ENCODE measurements at places on chromosomes 3 and 15.

- DNase-seq, result peak; percentile 88
Observed at GRCh38 chr15:56821721-56822425, 88.6 kb upstream of the ZNF280D start.

DNA sequence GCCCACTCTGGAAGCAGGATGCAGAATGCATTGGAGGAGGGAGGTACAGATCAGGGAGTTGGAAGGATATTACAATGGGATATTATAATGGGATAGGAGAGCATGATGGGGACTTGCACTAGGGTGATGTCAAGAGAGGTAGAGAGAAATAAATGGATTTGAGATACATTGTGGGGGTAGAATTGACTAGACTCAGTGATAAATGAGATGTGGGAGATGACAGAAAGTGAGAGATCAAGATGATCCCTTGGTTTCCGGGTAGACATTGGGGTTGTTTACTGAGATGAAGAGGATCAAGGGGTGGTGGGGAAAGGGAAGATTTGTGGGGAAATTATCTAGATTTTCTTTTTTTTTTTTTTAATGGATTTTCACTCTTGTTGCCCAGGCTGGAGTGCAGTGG, 42.7 kb downstream of the BFSP2 start:
- no peak for DNase-seq

DNA sequence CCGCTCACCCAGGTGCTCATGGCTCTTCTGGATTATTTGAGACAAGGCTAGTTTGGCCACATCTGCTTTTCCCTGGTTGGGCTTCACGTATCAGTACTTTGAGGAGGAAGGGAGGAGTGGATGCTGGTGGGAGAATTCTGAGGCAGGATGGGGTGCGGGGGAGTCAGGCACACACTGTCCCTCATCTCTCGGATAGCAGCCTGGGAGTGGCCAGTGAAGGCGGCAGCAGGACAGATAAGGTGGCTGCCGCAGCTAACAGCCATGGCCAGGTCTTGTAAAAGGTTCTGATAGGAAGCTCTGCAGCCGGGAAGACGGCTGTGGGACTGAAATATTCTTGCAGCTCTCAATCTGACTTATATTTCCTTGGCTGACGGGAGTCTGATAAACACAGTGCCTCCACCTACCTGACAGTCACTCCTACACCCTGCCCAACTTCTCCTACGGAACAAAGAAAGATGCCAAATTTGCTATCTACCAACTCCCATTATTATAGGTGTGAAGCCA, 87.3 kb downstream of the MESD start:
- DNase-seq, result no peak

- DNase-seq, result no peak
Observed at GRCh38 chr3:129567176-129567705, 24.3 kb downstream of the H1-8 start.

- peak; percentile 38 for DNase-seq
Observed at GRCh38 chr15:101266034-101266433, 11.3 kb downstream of the SELENOS start.

DNA sequence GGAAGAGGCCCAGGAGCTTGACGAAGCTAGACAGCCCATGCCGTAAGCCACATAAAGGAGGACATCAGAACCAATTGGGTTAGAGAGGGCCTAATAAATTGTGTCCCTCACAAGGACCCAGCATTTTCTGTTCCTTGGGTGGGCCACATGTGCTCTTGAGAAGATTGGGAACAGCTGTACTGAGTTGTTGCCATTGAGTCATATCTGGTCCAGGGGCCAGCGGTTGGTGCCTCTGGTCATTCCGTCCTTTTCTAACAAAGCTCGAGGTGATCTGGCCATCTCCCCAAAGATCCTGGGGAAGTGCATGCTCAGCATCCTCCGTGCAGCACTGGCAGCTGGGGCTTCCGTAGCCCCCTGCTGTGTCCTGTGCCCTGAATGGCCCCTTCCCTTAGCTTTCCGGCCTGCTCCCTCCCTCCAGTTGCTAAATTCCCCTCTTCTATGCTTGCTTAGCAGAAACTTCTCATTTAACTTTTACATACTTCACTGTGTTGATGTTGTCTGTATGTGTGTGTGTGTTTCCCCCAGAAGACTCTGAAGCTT, 73.0 kb downstream of the EEFSEC start:
- no peak for DNase-seq

GRCh38 chr3:122991236-122991985, 36.2 kb downstream of the SEMA5B start:
- DNase-seq, result no peak

- no peak for DNase-seq
Observed at GRCh38 chr3:43032646-43033628, 53.8 kb downstream of the GASK1A start.

- DNase-seq, result no peak
Observed at GRCh38 chr3:82194870-82195269, 433.4 kb upstream of the GBE1 start.

GRCh38 chr3:62159709-62160092, 213.6 kb downstream of the FEZF2 start:
- peak; percentile 73 for DNase-seq

DNA sequence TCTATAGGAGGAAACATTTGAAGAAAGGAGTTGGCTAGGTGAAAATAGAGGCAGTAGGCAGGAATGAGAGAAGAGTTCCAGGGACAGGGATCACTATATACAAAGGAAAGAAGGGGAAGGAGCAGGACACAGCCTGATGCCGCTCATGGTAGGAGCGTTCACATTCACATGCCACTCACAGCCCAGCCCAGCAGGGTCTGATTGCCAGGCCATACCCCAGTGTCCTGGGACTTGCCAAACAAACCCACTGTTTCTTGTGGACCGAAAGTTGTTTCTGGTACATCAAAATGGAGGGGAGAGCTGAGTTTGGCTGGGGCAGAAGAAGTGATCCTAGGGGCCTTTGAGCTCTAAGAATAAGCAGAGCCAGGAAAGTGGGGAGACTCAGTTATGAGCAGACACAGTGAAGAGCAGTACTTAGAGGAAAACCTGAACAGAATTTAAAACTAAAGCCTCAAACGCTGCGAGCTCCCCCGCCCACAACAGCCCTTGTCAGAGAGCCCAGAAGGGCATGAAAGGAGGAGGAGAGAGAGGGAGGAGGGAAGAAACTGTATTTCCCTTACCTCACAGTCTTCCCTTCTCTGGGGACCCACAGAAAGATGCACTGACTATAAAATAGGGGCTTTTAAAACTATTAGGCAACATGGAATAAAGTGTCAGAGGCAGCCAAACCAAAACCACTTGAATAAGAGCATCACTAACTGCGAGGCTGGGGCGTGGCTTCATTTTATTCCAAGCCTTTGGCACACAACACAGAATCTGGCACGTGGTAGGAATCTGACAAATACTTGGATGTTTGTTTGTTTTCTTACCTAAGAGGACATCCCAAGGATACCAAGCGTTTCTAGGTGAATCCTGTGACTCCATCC, 129.0 kb downstream of the RPL22L1 start:
- DNase-seq, result peak; percentile 83

- DNase-seq, result no peak
Observed at GRCh38 chr3:85570819-85571218, 612.0 kb downstream of the CADM2 start.

DNA sequence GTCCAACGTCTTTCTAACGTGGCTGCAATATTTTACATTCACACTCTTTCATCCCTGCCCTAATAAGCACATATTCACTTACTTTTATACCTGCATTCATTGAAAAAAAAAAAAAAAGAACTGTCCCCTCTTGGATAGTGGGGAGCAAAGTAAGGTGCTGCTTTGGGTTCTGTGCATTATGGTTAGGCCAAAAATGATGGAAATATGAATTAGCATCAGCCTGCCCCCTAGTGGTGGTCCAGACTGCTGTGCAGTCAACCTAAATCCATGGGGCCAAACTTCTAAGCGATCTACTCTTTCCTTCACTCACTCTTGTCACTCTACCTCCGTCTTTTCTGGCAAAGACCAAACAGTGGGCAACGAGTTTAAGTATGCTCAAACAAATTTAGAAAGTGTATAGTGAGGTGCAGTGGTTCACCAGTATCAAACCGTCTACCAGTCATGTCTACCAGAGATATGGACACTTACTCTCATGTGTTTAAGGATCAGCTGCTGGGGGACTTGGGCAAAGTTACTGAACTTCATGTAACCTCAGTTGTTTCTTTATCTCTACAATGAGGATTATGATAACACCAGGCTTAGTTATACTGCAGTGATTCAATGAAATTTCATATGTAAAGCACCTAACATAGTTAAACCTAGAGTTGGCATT, 61.5 kb upstream of the GRM7 start:
- peak; percentile 9 for DNase-seq

GRCh38 chr3:138331143-138331894, 1.7 kb upstream of the NME9 start:
- peak; percentile 67 for DNase-seq

DNA sequence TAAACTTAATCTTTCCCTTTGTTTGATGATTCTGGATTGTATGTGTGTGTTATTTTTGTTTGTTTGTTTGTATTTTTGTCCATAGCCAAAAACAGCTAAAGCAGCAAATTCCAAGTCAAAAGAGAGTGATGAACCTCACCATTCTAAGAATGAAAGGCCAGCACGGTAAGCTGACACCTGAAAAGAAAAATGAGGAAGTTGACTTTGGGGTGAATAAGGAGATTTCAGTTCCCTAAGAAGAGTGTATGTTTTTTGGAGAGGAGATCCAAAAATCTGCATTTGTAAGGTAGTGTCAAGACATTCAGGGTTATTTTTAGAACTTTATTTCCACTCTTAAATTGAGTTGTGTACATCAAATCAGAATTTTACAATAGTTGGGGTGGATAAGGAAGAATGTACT, 52.3 kb upstream of the UTS2B start:
- DNase-seq, result no peak

DNA sequence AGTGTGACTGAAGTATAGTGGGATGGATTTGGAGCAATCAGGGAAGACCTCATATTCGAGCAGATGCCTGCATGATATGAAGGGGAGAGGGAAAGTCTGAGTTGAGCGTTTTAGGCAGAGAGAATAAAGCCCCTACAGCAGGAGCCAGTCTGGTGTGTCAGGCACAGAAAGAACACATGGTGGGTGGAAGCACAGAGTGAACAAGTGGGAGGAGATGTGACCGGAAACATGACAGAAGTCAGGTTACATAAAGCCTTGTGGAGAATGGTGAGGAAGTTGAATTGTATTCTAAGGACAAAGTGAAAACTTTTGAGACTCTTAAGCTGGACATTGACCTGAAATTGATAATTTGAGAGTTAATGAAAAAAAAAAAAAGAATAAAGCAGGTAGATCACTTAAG, 541.0 kb downstream of the PLOD2 start:
- no peak for DNase-seq

GRCh38 chr15:47736143-47736786, 19.0 kb downstream of the SEMA6D start:
- no peak for DNase-seq

- DNase-seq, result peak; percentile 93
Observed at GRCh38 chr3:49120438-49121131, at the start of gene USP19. Gene USP19 (minus strand): TSS chr3:49120823. CDS start chr3:49119145, 1,678 bp downstream.

- DNase-seq, result no peak
Observed at GRCh38 chr3:67884345-67884744, 229.9 kb upstream of the SUCLG2 start.

- peak; percentile 99 for DNase-seq
Observed at GRCh38 chr15:38130740-38131498, 121.7 kb upstream of the SPRED1 start.

DNA sequence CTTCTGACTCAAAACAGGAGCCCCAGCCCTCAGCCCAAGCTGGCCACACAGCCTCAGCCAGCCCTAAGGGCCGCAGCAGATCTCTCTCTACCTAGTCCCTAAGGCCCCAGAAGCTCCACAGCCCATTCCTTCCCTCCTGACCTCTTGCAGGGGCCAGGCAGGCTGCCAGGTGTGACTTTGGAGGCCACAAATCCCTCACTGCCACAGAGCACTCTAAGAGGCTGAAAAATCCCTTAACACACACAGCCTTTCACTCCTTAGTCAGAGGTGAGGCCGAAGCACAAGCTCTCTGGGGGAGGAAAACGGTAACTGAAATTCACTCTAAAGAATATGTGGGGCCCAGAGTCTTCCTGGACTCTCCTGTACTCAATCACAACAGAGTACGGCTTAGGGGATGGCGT, 23.3 kb downstream of the LRRC2 start:
- DNase-seq, result no peak

GRCh38 chr3:188272481-188273372, 118.8 kb downstream of the LPP start:
- DNase-seq, result peak; percentile 90

GRCh38 chr15:75731248-75732151, 18.9 kb upstream of the CSPG4 start:
- peak; percentile 63 for DNase-seq

DNA sequence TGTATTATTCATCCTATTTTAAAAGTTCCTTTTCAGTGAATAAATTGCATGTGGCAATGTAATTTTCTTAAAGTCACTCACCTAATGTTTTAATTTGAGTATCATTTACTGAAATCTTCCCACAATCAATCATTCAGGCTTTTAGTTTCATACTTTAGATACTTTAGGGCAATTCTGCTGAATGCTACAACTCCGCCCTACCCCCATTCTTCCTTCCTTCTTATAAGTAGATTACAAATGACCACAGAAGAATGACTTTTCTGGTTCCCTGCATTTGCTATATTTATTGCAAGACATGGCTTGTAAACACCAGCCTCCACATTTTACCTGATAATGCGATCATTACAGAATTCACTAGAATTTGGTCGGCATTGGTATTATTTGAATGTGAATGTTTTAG, 1061.9 kb downstream of the FHIT start:
- no peak for DNase-seq

DNA sequence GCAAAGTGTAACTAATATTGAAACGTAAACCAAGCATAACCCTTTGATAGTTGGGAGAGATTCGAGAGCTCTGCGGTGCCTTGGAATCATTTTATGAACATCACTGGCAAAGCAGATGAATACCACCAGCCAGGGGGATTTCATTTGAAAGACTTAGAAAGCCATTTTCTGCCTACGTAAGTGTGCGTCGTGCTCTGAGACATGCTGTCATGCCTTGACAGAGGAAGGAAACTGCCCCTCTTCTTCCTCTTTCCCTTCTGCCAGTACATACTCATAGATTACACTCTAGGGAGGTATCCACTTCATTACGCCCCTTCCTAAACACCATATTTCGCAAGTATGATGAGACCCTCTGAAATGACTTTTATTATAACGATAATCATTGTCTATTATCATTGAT, 3.3 kb upstream of the MTHFS start:
- DNase-seq, result no peak

DNA sequence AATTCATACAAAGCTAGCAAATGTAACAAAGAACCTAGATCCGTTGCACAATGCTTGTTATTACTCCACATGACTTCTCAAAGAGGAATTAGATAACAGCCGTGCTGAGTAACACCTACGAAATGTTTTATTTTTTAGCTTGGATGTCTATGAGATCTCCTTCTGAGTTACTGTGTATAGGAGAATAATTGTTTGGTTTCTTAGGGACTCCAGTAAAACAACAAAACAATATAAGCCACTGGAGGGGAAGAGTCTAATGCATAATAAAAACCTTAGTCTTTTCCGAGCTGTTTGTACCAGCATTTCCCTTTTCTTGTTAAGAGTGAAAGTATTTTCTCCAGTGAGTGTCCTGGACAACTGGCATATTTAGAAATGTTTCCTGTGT, 15.6 kb downstream of the SNAP23 start:
- DNase-seq, result peak; percentile 83

GRCh38 chr15:46677491-46677890, 1039.8 kb upstream of the SEMA6D start:
- DNase-seq, result no peak

GRCh38 chr15:31468911-31469785, 142.5 kb downstream of the KLF13 start:
- DNase-seq, result no peak

- no peak for DNase-seq
Observed at GRCh38 chr15:98938105-98938417, 69.5 kb downstream of the PGPEP1L start.

Data from choroid plexus epithelial cell (primary cell).